ACHN (cell line): ENCODE measurements at places on chromosomes 5 and 9.

DNA sequence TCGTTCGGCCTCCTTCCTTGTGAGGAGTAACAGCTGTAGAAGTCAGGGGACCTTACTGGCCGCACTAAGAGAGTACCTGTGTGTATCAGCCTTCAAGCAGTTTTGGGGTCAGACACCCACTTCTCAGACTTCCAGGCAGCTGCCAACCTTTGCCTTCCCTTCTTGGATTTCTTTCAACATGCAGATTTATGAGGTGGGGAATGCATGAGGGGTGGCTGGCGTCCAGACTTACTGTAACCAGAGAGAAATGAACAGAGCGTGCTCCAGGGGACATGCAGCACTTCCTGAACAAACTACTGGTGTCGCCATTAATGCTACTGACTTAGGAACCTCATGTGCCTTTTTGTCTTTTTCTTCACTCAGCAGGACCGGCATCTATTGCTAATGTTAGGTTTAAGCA, 46.7 kb downstream of the INSYN2B start:
- no peak for DNase-seq

GRCh38 chr5:141476132-141476911, 556 bp downstream of the PCDHGC3 start:
- peak; percentile 62 for DNase-seq

DNA sequence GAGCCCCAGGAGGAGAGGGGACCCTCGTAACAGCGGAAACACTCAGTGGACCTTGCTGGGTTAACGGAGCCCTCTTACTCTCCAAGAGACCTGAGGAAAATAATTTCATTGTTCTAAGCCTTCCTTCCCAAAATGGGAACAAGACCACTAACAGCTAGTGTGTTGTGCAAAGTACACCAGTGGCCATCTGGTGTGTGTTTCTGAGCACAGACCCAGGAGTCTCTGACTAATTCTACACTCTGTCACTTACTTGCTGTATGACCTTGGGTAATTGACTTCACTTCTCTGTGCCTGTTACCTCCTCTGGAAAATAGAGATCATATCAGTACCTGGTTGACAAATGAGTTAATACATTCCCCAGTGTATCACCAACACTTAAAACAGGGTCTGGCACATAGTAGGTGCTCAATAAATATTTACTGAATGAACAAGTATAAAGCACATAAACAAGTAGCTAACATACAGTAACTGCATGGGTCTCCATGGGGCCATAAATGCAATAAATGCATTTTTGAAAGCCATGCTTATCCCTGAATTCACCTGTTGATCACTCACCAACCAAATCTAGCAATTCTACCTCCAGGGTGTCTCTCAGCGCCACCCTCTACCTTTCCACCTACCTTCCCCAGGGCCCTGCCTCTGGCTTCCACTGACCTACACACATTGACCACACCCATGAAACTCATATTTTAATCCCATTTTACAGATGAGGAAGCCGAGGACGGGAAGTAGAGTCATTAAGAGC, 44.7 kb upstream of the AKNA start:
- no peak for DNase-seq

DNA sequence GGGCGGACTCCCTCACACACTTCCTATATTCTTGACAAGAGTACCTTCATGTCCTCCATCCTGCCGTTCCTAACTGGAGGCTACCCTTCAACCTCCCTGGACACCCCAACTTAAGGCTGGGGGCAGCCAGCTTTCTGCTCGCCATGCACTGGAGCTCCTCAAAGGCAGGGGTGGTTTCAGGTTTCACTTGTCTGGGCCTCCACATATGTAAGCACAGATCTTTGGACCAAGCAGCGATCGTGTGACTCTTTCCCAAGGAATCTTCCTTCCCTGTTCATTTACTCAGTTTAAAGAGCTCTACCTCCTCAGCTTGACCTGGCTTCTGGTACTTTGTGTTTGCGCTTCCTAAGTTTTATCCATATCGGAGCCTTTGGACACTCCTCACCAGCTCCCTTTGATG, 34.2 kb upstream of the TRPC7 start:
- no peak for DNase-seq

DNA sequence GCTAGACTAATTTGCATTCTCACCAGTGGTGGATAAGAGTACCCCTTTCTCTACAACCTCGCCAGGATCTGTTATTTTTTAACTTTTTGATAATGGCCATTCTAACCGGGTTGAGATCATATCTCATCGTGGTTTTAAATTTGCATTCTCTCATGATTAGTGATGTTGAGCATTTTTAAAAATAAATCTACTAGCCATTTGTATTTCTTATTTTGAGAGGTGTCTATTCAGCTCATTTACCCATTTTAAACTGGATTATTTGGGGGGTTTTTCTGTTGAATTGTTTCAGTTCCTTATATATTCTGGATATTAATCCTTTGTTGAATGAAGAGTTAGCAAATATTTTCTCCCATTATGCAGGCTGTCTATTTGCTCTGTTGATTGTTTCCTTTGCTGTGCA, 139.6 kb downstream of the ARSB start:
- no peak for DNase-seq
